ENCODE measurements at places on chromosomes 2 and 18.

DNA sequence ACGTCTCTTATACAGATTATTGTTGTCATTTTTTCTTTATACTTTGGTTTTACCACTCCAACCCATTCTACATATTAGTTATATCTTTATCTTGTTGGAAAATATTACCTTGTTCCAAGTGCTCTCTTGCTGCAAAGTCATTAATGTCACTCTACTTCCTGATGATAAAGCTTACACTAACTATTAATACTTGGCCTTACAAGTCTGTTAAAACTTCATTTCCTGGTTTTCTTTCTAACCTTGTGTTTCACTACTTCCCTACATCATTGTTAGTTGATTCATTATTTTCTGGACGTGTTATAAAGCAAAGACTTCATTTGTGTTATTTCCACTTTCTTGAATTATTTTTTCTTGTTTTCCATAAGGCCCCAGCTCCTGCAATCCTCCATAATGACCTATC is 382.6 kb upstream of the CDH20 start:
- no peak for DNase-seq

- DNase-seq: no peak
Observed at GRCh38 chr18:49584394-49584793, 22.5 kb downstream of the LIPG start.

GRCh38 chr2:188204824-188205223 is 86.8 kb upstream of the GULP1 start:
- no peak for DNase-seq

- no peak for DNase-seq
Observed at GRCh38 chr2:219425238-219426067, 7.3 kb downstream of the DES start.

DNA sequence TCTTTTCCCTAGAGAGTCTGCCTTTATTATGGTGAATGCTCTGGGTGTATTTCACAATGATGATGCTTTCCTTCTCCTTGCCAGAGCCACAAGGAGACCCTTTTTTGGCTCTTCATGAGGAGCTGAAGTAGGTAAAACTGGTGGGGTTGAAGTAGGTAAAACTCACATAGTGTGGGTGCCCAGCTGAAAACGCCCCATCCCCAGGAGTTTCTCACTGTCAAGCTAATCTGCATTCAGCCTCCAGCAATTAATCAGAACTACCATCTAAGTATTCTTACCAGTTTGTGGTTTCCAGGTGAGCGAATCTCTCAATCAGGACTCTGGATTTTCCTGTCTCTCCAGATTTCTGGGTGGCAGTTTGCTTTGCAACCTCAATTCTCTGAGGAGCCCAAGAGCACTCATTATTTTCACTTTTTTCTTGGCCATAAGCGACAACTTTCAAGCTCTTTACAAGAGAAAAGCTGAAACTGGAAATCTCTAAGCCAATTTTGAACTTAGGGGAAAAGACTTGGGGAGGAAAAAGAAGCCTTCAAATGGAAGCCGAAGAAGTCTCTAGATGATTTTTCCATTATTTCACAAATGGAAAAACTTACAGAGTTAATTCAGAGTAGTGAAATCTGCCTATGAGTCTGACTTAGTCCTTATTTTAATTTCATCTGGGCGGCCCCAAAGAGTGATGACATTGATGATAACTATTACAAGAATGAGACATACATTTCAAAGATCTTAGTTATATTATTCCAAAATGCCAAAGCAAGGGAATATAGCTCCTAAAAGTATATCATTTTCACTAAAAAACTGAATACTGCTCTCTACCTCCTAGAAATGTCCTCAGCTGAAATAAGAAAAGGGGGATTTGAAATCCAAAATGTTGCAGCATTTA is 121.4 kb upstream of the MAP3K20 start:
- DNase-seq: no peak

- no peak for DNase-seq
Observed at GRCh38 chr2:69604026-69604678, 39.4 kb downstream of the AAK1 start.

DNA sequence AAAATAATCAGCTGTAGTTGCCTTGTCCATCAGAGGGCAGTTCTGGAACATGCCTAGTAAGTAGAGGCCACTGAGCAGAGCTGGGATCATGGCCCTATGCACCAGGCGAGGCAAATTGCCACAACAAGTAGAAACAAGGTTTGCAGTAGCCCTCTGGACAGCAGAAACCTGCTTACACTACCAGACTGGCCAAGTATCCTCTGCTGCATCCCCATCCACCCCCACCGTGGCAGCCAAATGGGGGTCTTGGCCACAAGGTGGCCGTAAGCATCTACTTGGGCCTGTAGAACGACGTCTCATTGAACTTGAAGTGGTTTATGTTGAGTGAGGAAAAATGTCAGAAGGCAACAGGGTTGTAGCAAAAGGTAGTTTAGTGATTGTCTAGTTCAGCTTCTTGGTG is 241.2 kb downstream of the ALPK2 start:
- DNase-seq: no peak

GRCh38 chr2:232721882-232722281 is 24.8 kb downstream of the GIGYF2 start:
- no peak for DNase-seq

DNA sequence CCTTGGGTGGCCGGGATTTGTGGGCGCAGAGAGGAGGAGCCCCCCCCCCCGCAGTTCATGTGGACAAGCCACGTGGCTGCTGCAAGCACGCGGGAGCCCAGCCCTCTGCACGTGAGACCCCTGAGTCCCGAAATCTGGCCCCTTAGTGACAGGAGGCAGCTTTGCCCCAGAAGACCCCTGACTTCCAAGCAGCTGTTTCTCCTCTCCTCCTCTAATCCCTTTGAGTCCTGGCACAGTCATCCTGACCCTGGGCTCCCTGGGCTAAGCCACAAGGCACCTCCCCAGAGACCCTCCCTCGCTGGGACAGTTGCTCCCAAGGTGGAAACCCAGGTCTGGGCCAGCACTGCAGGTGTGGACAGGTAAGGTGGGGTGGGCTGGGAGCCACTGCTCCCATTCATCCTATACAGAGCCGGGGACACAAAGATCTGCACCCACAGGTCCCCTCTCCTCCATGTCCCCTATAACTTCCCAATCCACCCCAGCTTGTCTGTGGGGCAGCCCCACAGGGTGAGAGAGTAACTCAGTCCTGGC is 923 bp downstream of the TEKT4 start:
- DNase-seq: no peak

- no peak for DNase-seq
Observed at GRCh38 chr2:37871456-37872191, 53.5 kb upstream of the RMDN2 start.

DNA sequence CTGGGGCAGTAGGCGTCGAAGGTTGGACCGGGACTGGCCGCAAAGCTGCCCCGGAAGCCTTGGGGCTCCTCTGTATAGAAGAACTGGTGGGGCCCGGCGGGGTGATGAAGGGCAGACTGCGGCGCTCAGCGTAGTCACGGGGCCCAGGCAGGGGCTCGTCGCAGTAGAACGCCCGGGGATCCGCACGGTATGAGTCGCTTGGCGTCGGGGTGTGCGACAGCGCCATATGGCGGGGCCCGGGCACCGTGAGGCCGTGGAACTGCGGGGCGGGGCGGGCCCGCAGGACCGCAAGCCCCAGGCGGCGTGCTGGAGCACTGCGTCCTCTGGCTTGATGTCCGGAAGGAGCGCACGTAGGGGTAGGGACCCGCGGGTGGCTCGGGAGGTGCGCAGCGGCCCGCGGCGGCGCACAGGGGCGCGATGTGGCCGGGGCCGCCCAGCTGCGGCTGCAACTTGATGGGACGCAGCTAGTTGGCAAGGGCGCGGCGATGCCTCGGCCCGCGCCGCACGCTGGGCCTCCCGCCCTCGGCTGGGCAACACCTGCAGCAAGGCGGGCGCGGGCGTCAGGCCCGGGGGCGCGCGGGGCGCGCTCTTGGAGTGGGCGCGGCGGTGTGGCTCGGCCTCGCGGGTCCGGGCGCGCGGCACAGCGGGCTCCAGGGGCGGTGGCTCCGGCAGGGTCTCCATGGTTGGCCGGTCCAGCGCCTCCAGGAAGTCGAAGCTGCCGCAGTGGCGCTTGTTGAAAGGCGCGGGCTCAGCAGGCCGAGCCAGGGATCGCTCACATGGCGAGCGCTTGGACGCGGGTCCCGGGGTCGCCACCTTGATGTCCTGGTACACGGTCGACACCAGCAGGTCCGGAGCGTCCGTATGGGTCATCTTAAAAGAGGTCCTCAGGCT is 251.4 kb downstream of the ANKRD30B start:
- DNase-seq: no peak

DNA sequence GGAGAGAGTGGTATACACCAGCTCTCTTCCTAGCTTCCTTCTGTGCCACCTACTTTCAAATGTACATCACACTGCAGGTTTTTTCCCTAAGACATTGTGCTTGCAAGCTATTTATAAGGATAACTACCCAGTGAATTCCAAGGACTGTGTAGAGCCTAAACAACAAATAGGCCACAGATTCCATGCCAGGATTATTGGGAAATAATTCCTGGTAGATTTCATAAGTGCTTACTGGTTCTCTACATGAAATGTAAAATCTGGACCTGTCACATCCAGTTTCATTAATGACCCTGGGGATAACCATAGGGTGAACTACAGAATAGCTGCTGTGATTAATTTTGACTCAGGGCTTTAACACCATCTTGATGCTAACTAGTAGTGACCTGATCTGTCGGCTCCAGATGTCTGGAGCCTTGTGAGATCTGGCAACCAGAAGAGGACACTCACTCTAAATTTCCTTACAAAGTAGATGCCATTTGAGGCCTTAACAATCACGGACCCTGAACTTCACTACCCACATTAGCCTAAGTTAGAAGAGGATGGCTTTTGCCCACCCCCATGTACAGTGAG is 34.3 kb upstream of the LGALSL start:
- no peak for DNase-seq

- no peak for DNase-seq
Observed at GRCh38 chr2:149184991-149185390, 145.4 kb upstream of the LYPD6 start.

DNA sequence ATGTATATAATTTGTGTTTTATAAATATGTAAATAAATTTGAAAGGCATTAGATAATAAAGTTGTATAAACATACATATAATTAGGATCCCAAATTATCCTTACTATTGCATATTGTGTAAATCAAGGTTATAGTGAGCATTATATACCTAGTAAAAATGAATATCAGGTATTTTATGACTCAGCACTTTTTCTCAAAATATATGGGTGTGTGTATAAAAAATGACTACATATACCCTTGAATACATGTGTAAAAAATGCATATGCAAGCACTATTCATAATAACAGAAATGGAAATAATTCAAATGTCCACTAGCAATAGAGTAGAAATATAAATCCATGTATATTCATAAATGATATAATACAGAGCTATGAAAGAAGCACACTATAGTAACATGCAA is 870.9 kb upstream of the CNTNAP5 start:
- no peak for DNase-seq

GRCh38 chr2:209525834-209526281 is 102.0 kb downstream of the MAP2 start:
- no peak for DNase-seq

- no peak for DNase-seq
Observed at GRCh38 chr2:104804148-104804890, 49.6 kb upstream of the POU3F3 start.

DNA sequence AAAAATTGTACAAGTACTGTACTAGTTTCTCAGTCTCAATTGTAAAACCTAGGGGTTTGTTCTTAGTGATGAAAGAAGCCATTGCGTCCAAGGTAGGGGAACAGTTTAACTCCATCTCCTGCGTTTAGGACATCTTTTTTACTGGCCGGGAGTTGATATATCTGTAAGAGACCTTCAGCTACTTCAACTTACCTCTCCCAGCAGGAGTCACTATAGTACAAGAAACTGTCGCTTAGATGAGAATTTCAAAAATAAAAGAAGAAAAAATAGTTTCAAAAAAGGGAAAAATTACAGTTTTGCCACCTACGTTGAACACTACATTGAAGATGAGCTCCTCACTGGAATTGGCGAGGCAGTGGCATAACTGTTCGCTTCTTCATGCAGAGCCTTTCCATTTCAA is 122.7 kb downstream of the MAP3K20 start:
- DNase-seq: no peak

DNA sequence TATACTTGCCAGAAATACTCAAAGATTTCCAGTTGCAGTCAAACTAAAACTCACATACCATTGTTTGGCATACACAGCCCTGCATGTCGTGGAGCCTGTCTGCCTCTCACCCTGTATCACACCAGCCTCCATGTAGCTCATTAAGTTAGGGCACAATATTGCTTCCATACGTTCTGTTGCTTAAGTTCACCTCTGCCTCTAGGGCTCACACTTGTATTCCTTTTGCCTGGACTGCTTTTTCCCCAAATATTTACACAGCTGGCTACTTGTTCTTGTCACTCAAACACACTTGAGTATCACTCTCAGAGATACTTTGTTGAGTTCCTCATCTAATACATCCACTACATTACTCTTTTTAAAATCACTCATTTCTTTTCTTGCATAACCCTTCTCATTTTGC is 83.1 kb downstream of the PTH2R start:
- peak; percentile 86 for DNase-seq

GRCh38 chr18:50099725-50100407 is 95.1 kb downstream of the MYO5B start:
- no peak for DNase-seq

DNA sequence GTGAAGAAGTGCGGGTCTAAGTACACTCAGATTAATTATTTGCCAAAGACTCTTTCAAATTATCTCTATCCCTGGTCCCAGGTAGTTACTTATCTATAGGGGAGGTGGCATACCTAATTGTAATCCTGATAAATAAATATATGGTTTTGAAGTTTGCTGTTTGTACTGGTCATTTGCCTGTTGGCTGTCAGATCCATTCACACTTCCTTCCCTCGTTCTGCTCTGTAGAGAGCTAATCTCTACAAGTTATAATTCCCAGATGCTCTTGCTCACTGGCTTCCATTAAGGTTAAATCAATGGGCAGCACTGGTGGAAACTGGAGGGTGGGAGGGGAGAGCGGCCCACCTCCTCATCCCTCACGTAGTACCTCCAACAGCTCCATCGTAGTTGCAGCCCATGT is 447.1 kb downstream of the TXNL1 start:
- DNase-seq: no peak

DNA sequence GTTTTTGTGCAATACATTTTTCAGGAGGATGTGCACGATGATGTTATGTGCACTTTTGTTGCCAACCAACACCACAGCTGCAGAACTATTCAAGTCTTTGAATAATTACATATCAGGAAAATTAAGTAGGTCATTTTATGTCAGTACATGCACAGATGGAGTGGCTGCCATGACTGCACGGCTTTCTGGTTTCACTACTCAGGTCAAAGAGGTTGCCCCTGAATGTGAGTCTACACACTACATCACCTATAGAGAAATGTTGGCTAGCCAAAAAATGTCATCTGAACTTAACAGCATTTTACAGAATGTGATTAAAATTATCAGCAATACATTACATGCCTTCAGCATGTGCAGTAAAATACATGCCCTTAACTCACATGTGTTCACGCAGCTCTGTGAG is 1637.3 kb upstream of the NXPH2 start:
- no peak for DNase-seq

DNA sequence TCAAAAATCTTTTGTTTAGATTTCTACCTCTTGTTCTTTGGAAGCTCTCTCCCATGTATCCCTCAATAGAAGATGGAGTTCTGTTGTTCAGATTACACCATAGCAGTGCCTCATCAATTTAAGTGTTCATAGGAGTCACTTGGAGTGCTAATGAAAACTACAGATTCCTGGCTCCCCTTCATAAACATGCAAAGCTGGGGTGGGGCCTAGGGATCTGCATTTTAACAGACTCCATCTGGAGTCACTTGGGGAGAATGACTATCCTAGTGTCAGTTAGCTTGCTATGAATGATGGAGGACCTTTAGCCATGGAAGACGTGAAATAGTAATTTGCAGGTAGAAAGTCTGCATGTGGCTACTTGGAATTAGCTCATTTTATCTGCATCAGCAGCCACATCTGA is 105.4 kb downstream of the RGPD3 start:
- DNase-seq: no peak

Measured in NCI-H1417 treated with DMSO at 0.1 percent for 48 hours (cell line).